Stimulated activated CD8-positive, alpha-beta memory T cell treated with anti-CD3 and anti-CD28 coated beads, Interleukin-15, amount 100 ng/mL, for 48 hours (primary cell): ENCODE measurements at places on chromosomes 12 and 14.

GRCh38 chr14:101948666-101949216 is 15.6 kb upstream of the DYNC1H1 start:
- no peak for DNase-seq

DNA sequence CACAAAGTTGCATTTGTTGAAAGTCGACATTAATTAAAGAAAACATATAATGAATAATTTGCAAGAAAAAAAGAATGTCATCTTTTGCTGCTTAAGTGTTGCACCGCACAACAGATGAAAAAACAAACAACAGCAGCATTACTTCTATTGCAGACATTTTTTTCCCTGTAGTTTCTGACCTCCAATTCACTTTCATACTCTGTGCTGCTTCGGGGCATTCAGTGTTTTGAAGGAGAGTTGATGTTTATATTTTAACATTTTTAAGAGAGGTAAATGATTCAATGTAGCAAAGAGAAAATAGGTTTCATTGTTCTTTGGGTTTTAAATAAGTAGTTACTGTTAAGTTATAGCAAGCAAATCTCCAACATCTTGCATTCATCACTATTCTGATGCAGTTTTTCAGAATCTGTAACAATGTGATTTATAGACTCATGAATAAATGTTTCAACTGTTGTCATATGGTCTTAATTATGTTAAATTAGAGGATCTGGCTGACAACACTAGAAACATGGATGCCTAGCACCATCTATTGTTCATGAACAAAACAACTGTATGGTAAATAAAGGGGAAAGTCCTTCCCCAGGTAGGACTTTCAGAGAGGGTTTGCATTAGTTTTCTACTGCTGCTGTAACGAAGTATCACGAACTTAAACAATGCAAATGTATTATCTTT is 168.1 kb downstream of the BCAT1 start:
- DNase-seq, result no peak

GRCh38 chr12:33587784-33588712 is 148.4 kb upstream of the SYT10 start:
- DNase-seq, result no peak

- no peak for DNase-seq
Observed at GRCh38 chr14:100436745-100437406, 113.7 kb downstream of the SLC25A47 start.

DNA sequence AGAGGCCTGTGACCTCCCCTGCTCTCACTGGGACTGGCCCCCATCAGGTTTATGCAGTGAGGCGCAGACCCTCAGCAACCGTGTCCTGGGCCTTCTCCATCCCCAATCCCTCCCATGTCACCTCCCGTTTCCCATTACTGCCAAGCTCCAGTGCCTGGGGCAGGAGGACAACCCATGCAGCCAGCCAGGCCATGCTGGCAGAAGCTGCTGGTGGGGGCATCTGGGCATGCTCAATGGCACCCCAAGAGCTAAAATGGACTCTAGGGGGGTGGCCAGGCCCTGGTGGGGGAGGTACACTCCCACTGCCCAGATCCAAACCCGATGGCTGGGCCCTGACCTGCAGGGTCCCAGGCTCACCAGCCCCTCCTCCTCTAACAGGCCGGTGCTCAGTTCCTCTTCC is 20.5 kb upstream of the GPR132 start:
- no peak for DNase-seq

DNA sequence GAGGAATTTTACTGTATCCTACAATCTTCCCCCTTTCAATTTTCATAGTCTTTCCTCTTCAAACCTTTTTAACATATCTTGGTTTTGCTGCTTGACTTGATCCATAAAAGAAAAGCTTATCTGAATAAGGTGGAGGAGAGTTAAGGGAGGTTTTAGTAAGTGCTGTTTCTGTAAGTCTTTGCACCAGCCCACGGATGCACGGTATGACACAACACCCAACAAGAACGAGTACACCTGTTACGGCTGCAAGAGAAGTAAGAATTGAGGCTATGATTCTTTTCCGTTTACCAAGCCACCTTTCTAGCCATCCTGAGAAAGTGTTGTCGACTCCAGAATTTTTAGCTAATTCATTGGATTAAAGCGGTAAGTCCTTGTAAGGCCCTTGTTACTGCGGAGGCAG is 26.1 kb upstream of the CPNE8 start:
- no peak for DNase-seq

DNA sequence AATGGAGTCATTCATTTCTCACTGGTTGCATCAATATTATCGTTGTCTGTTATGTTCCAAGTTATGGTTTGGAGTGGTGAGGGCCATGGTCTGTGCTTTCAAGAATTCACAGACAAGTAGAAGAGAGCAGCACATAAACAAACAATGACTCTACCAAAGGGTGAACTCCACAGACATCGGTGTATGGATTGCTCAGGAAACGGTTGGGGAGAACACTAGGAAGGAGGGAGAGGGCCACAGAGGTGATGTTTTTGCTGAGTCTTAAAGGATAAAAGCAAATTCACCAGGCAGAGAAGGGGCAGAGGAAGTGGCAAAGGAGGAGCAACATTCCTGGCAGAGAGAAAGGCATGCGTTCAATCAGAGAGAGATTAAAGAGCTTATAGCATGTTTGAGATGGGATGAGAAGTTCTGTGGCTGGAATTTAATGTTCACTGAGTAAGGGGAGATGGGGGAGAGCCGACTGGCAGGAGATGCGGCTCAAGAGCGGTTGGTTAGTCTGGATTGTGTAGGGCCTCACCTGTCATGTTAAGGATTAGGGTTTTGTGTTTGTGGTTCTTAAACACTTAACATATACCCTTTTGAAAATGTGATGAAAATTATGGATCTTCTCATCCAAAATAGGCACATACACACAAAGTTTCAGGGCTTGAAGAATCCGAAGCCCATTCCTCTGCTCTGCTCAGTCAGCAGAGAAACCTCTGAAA is 42.3 kb upstream of the FRMD6 start:
- no peak for DNase-seq
